ENCODE measurements at places on chromosomes 4 and X. TPM values are rescaled to one million over a fixed set of nuclear protein-coding genes. Genes with fewer than 3 reads are reported as not detected.

MAGEA4 gene
- not detected for total RNA-seq

NXF2B gene
- not detected for total RNA-seq

CENPVL3 gene
- total RNA-seq, result not detected

MAGED4 gene
- 16.8 TPM for total RNA-seq

PLXNB3 gene
- total RNA-seq, result 7.6 TPM

ARSD gene
- 6.6 TPM for total RNA-seq

FRAS1 gene
- total RNA-seq, result 0.02 TPM

HELT gene
- not detected for total RNA-seq

TSPAN7 gene
- not detected for total RNA-seq

GDPD2 gene
- not detected for total RNA-seq

LNX1 gene
- total RNA-seq, result 7.4 TPM

PABPC4L gene
- under 0.01 TPM for total RNA-seq

PTTG2 gene
- not detected for total RNA-seq

CABS1 gene
- total RNA-seq, result not detected

ARMCX1 gene
- total RNA-seq, result 23.9 TPM

GPR173 gene
- 0.63 TPM for total RNA-seq

UGT2A1 gene
- total RNA-seq, result not detected

CCDC149 gene
- 2.2 TPM for total RNA-seq

GSX2 gene
- total RNA-seq, result not detected

AFF2 gene
- not detected for total RNA-seq

CSAG2 gene
- not detected for total RNA-seq

RNF175 gene
- total RNA-seq, result 0.59 TPM

S100G gene
- total RNA-seq, result not detected

C4orf54 gene
- total RNA-seq, result not detected

FOXR2 gene
- total RNA-seq, result not detected

PCYT1B gene
- not detected for total RNA-seq

TCEANC gene
- 1.5 TPM for total RNA-seq

ABLIM2 gene
- total RNA-seq, result 1.2 TPM

ARR3 gene
- total RNA-seq, result not detected

CLNK gene
- total RNA-seq, result not detected

All from MG63 (cell line).